Activated naive CD8-positive, alpha-beta T cell treated with anti-CD3 and anti-CD28 coated beads, Interleukin-2, amount 10 ng/mL, durations not matched to agents 7 days and 5 days (primary cell): ENCODE measurements at places on chromosomes 16 and 17. TPM values are rescaled to one million over a fixed set of nuclear protein-coding genes. Genes with fewer than 3 reads are reported as not detected.

GRCh38 chr16:88289968-88290401 is 92.8 kb upstream of the ZNF469 start:
- no peaks in the 10 kb centered on the region for H3K36me3 ChIP-seq
- no peak for DNase-seq

The LGALS9 gene
- total RNA-seq, result 159 TPM

The SOCS3 gene
- 6.7 TPM for total RNA-seq

- DNase-seq, result no peak
- H3K4me1 ChIP-seq, result no peaks in the 10 kb centered on the region
- H3K27me3 ChIP-seq, result peaks cover 18% of the 10 kb centered on the region
- H3K27ac ChIP-seq, result no peak overlapping the region
- H3K36me3 ChIP-seq, result no peaks in the 10 kb centered on the region
- no peak overlapping the region for H3K4me3 ChIP-seq
Measured at GRCh38 chr17:57016764-57017116, 38.8 kb downstream of the SCPEP1 start.

GRCh38 chr16:85185303-85186100 is 73.2 kb upstream of the CIBAR2 start:
- DNase-seq, result no peak
- H3K27ac ChIP-seq, result no peak overlapping the region
- H3K4me1 ChIP-seq, result peaks cover 3% of the 10 kb centered on the region
- H3K4me3 ChIP-seq, result no peak overlapping the region
- H3K27me3 ChIP-seq, result peaks cover 13% of the 10 kb centered on the region

The WIPF2 gene
- 28.5 TPM for total RNA-seq

GRCh38 chr16:7405166-7405565 is 72.5 kb downstream of the RBFOX1 start:
- H3K4me1 ChIP-seq, result no peaks in the 10 kb centered on the region
- H3K4me3 ChIP-seq, result no peak overlapping the region
- no peak overlapping the region for H3K27ac ChIP-seq

- H3K27ac ChIP-seq, result peak overlapping the region; percentile 12
- no peaks in the 10 kb centered on the region for H3K36me3 ChIP-seq
Measured at GRCh38 chr16:12837291-12837690, 33.6 kb upstream of the CPPED1 start.

DNA sequence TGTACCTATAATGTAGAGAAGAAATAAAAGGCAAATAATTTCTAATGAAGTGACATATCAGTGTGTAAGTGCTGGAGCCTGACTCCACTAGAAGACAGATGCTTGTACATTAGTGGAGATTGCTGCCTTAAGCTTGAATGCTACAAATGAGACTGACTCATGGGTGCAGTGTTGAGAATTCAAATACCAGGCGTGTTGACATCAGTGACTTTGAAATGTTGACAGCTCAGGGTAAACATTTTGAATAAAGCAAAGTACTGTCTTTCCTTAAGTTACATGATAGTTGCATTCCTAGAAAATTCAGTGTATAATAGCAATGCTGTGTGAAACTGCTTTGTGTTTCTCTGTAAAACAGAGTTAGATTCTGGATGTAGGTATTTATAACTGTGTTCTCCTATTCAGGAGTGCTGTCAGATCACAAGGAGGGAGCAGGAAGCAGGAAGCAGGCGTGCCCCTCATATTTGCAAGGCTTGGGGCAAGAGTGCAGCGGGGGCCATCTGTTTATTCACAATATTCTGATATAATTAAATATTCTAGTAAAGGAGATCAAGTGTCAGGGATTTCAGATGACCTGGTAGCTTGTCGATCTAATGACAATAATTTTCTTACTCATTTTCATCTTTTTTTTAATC is 119.0 kb downstream of the SPECC1 start:
- no peak for DNase-seq
- peaks cover 4% of the 10 kb centered on the region for H3K27me3 ChIP-seq
- H3K4me1 ChIP-seq, result peaks cover 1% of the 10 kb centered on the region
- no peak overlapping the region for H3K27ac ChIP-seq

GRCh38 chr17:65514082-65514481 is 47.4 kb downstream of the AXIN2 start:
- no peaks in the 10 kb centered on the region for H3K36me3 ChIP-seq
- H3K4me3 ChIP-seq, result no peak overlapping the region
- H3K27me3 ChIP-seq, result peaks cover 30% of the 10 kb centered on the region
- no peak overlapping the region for H3K27ac ChIP-seq
- no peaks in the 10 kb centered on the region for H3K4me1 ChIP-seq

The PYY gene
- total RNA-seq, result not detected
